NCI-H2107 (cell line): ENCODE measurements at places on chromosomes 16 and 17.

GRCh38 chr16:25213709-25214397 lies 2.9 kb upstream of the AQP8 start:
- no peak for DNase-seq

GRCh38 chr16:28903344-28904042 lies 21.5 kb downstream of the RABEP2 start:
- no peak for DNase-seq

DNA sequence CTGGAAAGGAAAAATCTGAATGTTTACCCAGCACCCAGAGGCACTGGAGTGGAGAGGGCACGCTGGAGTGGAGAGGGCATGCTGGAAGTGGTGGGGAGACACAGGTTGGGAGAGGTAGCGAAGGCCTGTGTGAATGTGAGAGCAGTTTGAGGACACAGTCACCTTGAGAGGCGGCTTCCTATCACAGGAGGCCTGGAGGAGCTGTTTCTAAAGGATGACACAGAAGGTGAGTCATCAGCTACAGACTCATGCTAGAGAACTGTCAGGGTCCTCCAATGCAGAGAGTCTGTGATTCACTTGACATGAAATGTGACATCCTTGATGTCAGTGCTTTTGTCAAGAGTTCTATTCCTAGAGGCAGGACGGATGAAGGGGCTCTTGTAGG lies 13.8 kb downstream of the CTRL start:
- DNase-seq: no peak

GRCh38 chr17:54814371-54814770 lies 86.3 kb upstream of the TOM1L1 start:
- DNase-seq: no peak

GRCh38 chr16:68086860-68087268 lies 1.7 kb downstream of the NFATC3 start:
- no peak for DNase-seq

- no peak for DNase-seq
Measured at GRCh38 chr16:54316095-54316889, 29.7 kb upstream of the IRX3 start.
